ENCODE measurements at places on chromosomes 12 and 14. TPM values are rescaled to one million over a fixed set of nuclear protein-coding genes. Genes with fewer than 3 reads are reported as not detected.

RPL10L gene
- total RNA-seq, result not detected

RNASE4 gene
- 9.5 TPM for total RNA-seq

LRRIQ1 gene
- total RNA-seq, result 0.47 TPM

KRT82 gene
- total RNA-seq, result not detected

RDH5 gene
- total RNA-seq, result 0.67 TPM

SRRM4 gene
- not detected for total RNA-seq

TAS2R19 gene
- total RNA-seq, result 0.53 TPM

ZFHX2 gene
- total RNA-seq, result 0.69 TPM

B4GALNT3 gene
- 0.13 TPM for total RNA-seq

SH2B3 gene
- total RNA-seq, result 126 TPM

PTGES3 gene
- total RNA-seq, result 122 TPM

RDH12 gene
- total RNA-seq, result not detected

IFNG-AS1 gene
- total RNA-seq, result not detected

GPR137C gene
- 0.87 TPM for total RNA-seq

STON2 gene
- total RNA-seq, result 1.9 TPM

DACT1 gene
- 0.27 TPM for total RNA-seq

TMEM132C gene
- not detected for total RNA-seq

LRFN5 gene
- total RNA-seq, result not detected

ADAMTS20 gene
- total RNA-seq, result not detected

TUBA1B gene
- 3,914 TPM for total RNA-seq

SPATA7 gene
- 5.6 TPM for total RNA-seq

KLRG1 gene
- 1.1 TPM for total RNA-seq

TUBA1A gene
- 773 TPM for total RNA-seq

PELI2 gene
- 2.5 TPM for total RNA-seq

CLEC7A gene
- not detected for total RNA-seq

CELA1 gene
- total RNA-seq, result not detected

TXNDC16 gene
- 3.2 TPM for total RNA-seq

CLEC1A gene
- total RNA-seq, result 21.0 TPM

INSM2 gene
- not detected for total RNA-seq
